ENCODE measurements at places on chromosomes 5 and 9.

- DNase-seq: no peak
Observed at GRCh38 chr5:139215107-139215975, 17.2 kb upstream of the SIL1 start.

DNA sequence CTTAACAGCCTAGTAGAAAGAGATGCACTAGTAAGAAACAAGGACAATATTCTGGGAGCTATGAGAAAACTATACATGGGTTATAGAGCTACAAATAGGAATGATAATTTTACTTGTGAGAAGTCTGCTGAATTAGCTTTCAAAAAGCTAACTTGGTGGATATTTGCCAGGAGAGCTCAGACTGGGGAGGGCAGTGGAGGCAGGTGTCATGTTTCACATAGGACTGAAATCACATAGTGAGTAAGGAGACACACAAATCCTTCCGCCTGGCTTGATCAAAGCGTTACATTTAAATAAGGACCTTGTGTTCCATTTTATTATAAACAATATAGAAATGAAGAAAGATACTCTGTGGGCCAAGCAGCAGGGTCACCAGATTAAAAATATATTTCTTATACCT is 235.0 kb downstream of the ISL1 start:
- DNase-seq: no peak

- no peak for DNase-seq
Observed at GRCh38 chr9:1273859-1274258, 223.7 kb downstream of the DMRT2 start.

DNA sequence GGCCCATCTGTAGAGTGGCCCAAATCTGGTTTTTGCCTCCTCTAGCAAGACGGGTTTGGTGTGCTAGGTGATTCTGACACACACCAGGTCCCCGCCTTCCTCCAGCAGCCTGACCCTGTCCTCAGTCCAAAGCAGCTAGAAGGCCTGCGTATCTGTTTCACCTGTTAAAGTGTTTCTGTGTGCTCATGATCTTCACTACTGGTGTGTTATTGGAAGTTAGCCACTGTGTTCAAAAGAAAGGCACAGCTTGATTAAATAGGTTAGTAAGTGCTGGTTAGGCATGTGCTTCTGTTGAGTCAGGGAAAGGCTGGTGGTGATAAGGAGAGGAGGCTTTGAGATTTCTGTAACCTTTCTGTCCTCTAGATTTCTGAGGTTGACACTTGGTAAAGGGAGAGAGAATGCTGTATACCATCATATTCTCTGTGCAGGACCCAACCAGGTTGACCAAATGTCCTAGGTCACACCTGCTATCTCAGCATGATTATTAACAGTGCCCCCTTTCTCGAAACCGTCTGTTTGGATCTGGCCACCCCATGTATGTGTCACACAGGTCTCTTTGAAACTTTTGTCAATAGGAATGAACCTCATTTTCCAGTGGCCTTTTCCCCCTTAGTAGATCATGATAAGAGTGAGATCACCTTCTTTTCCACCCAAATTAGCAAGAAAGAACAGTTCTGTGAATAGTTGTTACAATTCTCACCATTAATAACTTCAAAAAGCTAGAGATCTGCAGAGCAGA is 58.8 kb downstream of the ARHGAP26 start:
- no peak for DNase-seq

DNA sequence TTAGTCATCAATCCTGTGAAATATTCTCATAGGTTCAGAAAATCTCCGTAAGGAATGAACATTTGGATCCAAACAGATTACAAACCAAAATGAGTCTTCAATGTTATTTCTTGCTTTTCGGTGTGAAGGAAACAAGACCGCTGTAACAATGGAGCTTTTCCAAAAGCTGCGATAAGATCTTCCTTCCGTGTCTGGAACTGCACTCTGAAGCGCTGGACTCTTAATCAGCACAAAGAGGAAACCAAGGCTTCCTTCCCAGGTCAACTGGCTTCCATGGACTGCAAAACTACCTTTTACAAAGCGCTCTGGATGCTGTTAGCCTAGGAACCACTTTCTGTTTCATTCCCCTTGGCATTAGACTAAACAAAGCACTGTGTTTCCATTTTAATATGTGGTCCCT is 137.9 kb upstream of the BASP1 start:
- no peak for DNase-seq

GRCh38 chr9:21252721-21253547 is 13.1 kb upstream of the IFNA14 start:
- DNase-seq: no peak

DNA sequence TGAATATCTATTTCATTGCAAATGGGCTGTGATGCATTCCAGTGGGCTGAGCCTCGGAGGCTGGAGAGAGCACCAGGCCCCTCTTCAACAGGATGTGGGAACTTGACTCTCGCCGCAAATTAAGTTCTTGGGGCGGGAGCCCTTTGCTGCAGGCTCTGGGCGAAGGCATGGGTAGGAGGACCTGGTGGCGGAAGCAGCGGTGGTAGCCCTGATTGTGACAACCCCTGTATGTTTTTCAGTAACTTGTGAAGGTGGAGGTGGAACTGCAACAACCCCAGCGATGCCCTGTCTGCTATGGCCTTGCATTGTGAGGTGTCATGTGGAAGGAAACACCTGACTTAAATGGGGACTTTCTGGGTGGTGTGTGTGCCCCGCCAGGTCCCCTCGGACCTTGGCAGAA is 9.4 kb downstream of the FYB1 start:
- peak; percentile 54 for DNase-seq

DNA sequence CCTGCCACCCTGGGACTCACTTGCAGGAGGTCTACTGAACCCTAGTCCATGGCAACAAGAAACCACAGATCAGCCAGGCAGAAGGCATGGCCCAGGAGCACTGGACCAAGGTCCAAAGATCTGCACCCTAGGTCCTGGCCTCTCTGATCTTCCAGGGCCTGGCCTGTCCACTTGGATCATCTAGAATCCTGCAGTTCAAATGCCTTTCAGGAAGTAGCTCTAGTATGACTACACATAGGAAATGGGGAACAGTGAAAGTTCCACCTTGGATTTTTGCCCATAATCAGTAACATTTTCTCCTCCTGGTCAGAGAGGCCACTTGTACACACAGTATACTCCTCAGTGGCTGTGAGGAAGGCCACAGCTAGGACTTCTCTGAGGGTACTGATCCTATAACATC is 11.5 kb downstream of the ANXA6 start:
- no peak for DNase-seq

DNA sequence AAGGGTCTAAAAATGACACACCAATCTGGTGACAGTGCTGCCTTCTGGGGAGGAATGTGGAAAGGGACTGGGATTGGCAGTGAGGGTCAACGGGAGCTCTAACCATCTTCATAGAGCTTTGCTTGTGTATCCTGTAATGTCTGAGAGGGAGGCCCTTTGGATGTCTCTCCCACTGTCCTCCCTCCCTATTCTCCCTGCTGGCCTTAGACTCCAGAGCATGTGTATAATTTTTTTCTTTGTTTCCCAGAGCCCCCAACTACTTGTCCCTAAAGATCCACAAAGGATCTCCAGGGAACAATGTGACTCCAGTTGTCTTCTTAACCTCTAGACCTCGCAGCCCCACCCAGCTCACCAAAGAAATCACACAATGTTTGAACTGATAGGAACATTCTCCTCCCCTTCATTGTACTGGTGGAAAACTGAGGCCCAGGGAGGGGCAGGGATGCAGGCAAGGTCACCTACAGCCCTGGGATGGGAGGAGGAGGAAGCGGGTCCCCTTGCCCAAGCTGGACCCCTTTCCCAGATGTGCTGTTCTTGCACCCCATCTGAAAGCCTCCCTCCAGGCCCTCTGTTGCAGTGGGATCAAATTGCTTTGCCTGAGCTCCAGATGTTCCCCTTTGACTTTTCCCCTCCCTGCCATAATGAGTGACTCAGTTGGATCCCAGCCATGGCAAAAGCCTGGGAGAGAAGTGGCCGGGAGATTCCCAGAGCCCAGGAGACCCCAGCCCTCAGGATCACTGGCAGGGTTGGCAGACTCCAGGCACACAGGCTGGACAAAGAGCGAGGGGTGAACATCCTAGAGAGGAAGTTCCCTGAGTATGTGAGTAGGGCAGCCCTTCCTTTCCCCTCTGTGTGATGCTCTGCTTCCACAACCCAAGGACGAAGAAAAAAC is 21.8 kb downstream of the SPARC start:
- DNase-seq: no peak

DNA sequence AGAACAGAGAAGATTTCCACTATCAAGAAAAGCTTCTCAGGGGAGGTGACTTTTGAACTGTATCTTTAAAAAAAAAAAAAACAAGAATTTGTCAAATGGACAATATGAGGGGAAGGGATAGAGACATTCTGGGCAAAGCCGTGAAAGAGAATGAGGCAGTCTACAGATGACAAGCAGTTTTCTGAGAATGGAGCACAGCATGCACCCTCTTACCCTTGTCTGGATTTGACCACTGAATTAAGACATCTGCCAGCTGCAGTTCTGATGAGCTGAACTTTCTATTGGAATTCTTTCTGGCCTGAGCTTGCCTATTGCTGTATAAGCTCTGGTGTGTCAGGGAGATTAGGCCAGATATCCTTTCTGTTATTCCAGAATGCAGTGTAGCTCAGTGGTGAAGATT is 10.3 kb upstream of the RANBP3L start:
- DNase-seq: no peak

DNA sequence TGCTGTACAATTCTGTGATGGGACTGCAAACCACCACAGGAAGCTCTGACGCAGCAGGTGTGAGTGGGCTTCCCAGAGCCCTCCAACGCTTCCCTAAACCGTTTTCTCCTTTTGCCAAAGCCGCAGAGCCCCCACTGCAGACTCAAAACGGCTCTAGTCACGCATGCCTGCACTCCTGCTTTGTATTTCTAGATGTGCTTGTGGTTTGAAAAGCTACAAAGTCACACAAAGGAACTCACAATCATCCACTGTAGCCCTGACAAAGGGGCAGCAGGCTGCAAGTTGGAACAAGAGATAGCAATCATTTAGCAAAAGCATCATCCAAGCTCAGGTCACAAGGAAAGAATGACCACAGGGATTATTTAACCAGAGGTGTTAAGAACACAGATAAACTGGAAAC is 79.3 kb downstream of the PTPN3 start:
- DNase-seq: no peak

- DNase-seq: no peak
Observed at GRCh38 chr5:126965061-126965475, 65.3 kb downstream of the MARCHF3 start.

GRCh38 chr9:134913041-134913712 is 4.5 kb downstream of the FCN1 start:
- no peak for DNase-seq

GRCh38 chr5:39774605-39775004 is 349.8 kb upstream of the DAB2 start:
- no peak for DNase-seq

GRCh38 chr9:91332546-91333231 is 29.0 kb downstream of the AUH start:
- DNase-seq: no peak

DNA sequence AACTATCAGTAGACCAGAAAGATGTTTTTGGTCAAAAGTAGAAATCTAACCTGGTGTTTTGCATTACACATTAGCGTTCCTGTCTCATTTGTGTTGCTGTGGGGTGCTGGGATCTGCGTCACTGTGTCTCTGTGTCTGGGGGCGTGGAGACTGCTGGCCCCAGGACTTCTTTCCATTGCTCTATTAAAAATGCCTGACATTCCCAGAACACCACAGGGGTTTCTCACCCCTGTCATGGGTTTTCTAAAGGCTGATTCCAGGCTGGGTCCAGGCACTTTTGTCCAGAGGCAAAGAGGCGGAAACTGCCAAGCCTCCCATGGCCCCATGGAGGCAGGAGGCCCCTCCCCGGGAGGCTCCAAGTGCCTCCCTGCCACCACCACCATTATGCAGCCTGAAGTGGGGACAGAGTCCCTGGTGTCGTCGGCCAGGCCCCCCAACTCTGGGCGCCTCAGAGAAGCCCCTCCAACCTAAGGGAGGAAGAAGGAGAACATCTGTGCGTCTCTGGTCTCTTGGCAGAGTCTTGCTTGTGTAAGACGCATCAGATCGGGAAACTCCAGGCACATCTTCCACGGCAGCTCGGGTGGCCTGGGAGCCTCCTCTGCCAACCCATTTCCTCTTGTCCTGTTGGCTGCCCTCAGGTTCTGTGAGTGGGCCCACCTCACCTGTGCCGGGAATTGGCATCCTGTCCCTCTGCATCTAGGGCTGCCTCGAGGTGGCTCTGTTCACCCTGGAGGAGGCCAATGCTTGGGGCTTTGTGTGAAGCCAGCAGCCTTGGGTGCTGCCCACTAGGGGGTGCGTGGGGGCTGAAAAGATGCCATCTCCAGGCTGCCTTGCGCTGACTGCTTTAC is 13.8 kb upstream of the PLEKHG4B start:
- DNase-seq: no peak

GRCh38 chr9:97811533-97812246 is 41.3 kb upstream of the FOXE1 start:
- no peak for DNase-seq

DNA sequence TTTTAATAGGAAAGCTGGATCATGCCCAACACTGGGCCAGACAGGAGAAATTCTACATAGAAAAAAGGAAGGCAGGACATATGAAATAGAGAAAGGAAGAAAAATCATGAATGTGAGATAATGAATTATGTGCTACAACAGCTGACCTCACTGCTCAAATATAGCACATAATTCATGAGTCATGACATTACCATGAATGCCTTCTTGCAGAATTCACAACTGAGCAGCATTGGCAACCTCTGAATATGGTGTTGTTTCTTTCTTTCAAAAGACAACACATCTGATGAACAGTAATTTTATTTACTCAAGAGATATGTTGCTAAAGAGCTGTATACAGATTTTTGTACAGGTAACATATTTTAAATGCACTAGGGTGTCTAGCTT is 34.4 kb downstream of the APBA1 start:
- DNase-seq: no peak

DNA sequence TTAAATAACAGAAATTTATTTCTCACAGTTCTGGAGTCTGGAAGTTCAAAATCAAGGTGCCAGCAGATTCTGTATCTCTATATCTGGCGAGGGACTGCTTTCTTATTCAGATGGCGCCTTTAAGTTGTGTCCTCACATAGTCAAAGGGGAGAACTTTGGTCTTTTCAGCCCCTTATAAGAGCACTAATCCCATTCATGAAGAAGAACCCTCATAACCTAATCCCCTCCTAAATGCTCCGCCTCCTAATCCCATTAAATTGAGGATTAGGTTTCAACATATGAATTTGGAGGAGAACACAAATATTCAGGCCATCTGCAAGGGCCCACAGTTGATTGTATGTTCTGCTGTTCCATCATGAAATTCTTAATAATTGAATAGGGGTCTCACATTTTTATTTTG is 10.8 kb upstream of the CCDC152 start:
- no peak for DNase-seq

DNA sequence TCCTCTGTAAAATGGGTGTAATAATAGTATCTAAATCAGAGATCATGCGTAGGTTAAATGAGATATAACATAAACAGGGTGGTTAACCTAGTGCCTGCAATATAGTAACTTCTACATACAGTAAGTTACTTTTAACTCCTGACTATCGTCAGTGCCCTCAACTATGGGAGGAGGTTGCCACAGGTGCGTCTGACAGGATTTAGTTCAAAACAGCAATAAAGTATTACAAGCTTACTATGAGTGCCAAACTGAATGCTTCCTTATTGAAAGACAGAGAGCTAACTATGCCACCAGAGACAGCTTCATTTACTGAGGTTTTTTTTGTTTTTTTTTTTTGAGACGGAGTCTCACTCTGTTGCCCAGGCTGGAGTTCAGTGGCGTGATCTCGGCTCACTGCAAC is 209.0 kb downstream of the ADAMTSL1 start:
- DNase-seq: no peak
